ENCODE measurements at places on chromosomes 7 and 10.

DNA sequence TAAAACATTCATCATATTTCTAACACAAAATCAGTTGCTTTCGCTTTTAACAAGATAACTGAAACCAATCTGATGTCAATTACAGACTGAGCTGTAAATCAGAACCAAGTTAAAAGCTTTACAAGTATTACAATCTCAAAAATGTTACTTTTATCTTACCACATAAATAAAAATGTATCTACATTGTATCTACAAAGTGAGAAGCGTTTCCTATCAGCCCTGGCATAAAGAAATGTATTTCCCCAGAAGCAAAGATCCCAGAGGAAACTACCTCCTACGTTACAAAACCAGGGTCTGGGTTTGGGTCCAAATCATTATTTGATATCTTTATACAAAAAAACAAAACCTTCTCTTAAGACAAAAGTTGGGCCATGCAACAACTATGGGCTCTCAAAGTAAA is 2.6 kb downstream of the SMURF1 start:
- no peak for DNase-seq

- DNase-seq = no peak
Measured at GRCh38 chr10:118662228-118663035, 67.0 kb upstream of the PRLHR start.

DNA sequence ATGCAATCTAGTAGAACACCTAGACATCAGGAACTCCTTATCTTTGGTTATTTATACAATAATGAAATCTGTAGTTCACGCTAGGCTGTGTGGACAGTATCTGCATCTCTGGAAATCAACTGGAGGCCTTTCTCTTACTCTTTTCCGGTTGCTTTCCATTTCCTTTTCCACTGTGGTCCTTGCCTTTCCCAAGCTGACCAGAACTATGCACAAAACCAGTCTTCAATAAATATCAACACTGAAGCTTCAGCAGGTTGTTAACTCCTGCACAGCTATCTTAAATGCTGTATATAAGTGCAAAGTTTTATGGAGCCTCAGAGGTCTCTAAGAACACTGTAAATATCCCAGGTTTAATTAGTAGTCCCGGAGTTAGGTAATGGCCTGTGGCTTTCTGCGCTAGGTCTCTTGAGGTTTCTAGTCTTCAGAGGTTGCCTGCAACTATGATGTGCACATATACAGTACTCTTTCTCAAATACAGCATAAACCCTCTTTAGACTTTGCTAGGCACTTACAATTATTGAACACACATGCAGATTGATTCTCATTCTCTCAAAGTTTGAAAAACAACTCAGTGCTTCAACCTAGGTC is 2.4 kb downstream of the KLLN start:
- no peak for DNase-seq

DNA sequence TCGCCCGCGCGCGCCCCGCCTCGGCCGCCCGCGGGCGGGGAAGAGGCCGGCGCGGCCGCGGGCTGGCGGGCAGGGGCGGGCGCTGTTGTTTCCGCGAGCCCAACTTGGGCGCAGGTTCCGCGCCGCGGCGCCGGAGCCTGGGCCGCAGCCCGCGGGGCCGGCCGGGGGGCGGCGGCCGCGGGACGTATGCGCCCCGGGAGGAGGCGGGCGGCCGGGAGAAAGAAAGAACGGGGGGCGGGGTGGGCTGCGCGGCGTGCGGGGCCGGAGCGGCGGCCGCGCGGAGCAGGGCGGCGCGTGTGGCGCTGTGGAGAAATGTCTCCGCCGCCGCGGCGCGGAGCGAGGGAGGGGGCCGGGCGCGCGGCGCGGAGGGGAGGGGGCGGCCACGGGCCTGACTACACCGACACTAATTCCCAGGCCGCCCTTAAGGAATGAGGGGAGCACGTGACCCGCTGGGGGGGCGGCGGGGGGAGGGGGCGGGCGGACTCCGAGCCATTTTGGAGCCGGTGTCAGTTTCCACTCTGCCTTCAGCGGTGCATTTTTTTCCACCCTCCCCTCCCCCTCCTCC is at the start of gene BMI1:
Gene BMI1 (plus strand): TSS at position 509 of the 565 bp plus-strand sequence. CDS start 5,351 bp downstream, outside the sequence.
- DNase-seq = peak; percentile 73

DNA sequence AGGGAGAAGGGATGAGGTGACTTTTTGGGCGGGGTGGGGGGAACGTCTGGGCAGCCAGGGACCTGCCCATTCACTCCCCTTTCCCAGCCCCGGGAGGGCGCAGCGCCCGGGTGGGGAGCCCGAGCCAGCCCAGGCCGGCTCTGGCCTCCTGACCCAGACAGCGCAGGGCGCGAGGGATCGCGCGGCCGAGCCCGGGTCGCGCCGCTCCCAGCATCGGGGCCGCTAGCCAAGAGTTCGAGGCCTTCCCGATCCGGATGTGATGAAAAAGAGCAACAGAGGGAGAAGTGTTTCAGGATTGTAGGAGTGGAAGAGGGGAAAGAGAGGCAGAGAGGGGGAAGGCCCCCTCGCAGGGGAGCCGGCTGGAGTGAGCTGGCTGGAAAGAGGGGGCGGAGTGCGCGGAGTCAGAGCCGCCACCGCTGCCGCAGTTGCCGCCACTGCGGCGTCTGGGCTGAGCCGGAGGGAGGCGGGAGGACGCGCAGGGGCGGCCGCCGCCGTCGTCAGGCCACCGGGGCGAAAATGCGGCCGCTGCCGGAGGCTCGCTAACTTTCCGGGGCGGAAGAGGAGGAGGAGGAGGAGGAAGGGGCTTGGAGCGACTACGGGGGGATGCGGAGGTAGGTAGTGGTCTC is at the start of gene MDFIC:
Gene MDFIC (plus strand): TSS at position 69 of the 626 bp plus-strand sequence. CDS start 940 bp downstream, outside the sequence.
- peak; percentile 73 for DNase-seq

Data from iPS-NIHi11 (cell line).